ENCODE measurements at places on chromosomes 7 and 10.
A peak's percentile ranks its signal among the peaks of the same experiment; 100 is the strongest.

- DNase-seq, result no peak
Measured at GRCh38 chr10:88292185-88292514, 291.0 kb downstream of the RNLS start.

DNA sequence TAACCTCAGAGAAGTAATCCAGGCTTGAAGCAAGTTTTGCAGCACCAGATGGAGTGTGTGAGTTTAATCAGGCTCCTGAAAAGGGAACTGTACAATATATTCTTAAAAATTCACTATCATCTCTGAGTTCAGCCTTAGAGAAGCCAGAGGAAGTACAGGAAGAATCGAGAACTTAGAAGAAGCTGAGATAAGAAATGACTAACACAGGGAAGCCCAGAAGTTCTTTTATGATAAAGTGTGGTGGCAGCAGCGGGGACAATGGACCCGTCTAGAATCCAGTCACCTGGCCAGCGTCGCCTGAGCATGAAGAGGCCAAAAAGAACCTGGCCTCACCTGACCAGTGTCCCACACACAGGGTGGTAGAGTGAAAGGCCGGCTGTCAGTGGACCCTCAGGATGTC, 161.0 kb downstream of the USP6NL start:
- DNase-seq, result no peak

- DNase-seq, result no peak
Measured at GRCh38 chr7:103795107-103795506, 194.4 kb downstream of the RELN start.

GRCh38 chr10:88182601-88182930, 319.1 kb downstream of the PTEN start:
- no peak for DNase-seq

GRCh38 chr7:84912993-84913635, 273.7 kb downstream of the SEMA3D start:
- no peak for DNase-seq

DNA sequence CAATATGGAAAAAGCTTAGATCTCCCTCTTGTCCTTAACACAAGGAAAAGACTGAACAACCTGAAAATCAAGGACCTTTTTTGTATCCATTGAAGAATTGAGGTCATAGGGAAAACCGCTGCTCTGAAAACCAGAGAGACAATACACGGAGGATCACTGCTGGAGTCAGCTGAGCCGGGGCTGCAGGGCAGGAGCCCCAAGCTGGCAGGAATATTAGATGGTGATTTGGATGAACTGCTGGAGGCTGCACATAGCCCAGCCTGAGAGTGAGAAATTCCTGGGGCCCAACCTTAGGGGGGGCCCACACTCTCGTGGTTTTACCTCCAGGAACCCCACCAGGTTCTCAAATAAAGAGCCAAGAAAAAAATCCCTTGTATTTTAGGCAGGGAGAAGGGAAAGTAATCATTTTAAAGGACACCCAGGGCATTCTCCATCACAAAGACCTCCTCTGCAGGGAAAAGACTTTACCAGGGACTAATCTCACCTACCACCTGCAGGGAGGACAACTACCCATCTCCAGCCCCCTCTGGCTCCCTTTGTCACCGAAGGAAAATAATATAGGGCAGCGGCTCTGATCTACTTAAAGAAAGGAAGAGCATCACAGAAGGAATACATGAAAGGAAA, 55.4 kb upstream of the RNF32 start:
- no peak for DNase-seq

DNA sequence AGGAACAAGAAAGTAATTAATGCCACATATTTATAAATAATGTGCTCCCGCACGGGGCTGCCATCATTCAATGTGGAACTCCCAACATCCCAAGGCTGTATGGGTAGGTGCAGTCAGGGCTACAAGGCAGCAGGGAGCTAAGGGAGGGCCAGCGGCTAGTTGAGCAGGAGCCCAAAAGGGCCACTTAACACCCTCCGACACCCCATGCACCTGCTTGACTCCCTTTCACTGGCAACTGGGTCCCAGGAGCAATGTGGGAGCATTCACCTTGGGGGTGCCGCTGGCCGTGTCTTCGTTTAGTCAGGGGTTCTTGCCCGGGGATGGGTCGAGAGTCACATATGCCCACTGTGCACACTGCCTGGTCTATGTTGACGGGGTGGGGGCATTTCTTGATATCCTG, 27.9 kb downstream of the SCART1 start:
- no peak for DNase-seq

DNA sequence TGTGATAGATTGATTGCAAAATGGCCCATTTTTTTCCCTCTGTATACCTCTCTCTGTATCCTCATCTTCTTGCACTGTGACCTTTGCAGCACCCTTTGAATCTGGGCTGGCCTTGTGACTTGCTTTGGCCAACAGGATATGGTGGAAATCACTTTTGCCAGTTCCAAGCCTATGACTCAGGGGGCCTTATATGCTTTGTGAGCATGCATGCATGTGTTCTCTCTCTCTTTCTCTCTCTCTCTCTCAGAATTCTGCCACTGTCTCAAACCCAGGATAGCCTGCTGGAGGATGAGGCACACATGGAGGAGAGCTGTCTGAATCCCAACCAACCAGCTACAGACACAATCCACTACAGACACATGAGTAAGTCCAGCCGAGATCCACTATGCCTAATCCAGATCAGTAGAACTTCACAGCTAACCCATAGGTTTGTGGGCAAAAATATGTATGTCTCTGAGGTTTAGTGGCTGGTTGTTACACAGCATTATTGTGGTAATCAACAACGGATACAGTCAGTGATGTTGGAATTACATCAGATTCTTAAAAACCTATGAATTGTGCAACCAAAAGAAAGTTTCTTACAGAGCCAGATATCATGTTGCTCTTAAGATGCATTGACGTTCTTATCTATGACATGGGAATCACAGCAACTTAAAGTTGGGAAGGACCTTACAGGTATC, 41.8 kb upstream of the ABCB4 start:
- no peak for DNase-seq

DNA sequence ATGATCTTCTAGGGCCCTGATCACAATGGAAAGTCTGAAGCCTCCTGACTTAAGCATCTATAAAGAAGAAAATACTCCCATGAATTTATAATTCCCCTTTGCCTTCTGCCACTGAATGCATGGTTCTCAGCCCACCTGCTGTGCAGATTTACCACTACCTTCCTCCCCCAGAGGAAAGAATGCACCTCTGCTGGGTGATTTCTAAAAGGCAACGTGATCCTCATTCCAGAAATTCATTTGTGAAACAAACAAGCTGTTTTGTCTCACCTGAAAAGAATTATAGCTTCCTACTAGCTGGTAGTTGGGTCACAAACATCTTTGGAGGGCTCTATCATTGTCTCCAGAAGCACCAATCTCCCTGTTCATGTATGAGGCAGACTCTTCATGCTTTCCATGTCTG, 320.2 kb downstream of the CDC14C start:
- DNase-seq, result no peak

DNA sequence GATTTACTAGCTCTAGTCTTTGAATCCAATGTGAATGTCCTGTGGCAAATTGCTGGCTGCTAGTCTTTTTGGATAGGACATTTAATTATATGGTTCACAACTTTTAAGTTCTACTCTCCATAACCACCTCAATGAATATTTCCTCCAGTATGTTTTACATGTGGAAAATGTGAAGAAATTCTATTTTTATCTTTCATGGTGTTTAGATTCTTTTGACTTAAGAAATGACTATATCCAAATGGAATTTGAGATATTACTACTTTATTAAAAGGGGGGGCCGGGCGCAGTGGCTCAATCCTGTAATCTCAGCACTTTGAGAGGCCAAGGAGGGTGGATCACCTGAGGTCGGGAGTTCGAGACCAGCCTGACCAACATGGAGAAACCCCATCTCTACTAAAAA, 202.0 kb downstream of the ARL4A start:
- DNase-seq, result no peak

DNA sequence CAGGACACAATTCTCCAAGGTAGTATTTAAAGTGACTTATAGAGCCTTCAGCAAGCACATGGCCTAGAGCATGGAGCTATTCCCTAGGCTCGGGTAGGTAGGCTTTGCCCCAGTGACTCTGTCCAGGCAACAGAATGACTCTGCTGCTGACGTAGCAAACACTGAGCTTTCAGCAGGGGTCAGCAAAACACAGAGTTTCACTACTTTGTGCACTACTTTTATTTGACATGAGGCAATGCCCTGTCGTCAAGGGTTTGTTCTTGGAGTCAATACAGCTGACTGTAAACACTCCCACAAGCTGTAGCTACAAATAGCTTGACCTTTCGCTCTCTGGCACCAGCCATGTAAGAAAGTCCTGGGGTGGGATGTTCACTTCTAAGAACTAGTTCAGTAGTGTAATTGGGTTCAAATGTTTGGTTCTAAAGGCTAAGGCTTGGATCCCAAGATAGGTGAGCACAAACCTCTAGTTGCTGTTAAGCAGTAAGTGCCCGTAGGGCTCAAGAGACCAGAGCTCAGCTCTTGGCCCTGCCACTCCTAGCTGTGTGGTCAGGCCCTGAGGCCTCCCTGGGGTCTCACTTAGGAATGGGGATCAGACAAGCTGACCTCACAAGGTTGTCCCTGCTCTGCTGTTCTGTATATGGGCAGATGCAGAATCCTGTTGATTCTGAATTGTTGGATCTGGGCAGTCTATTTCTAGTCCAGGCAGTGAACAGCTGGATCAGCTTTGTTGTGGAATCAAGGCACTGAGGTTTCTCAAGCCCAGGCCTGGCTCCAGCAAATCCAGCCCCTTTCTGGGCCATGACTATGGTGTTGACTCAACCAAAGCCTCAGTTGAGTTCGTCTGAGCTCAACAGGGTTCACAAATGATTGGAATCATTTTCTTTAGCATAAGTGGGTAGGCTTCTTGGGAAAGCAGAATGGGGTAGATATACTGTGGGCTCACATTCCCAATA, 10.7 kb downstream of the NODAL start:
- no peak for DNase-seq

- DNase-seq, result no peak
Measured at GRCh38 chr7:47890125-47890524, 58.1 kb downstream of the PKD1L1 start.

GRCh38 chr7:32427769-32428291, 62.4 kb downstream of the LSM5 start:
- DNase-seq, result peak; percentile 50

GRCh38 chr10:97708976-97709946, 4.3 kb upstream of the MARVELD1 start:
- DNase-seq, result peak; percentile 48

GRCh38 chr7:139016931-139017511, 18.8 kb downstream of the ZC3HAV1L start:
- peak; percentile 58 for DNase-seq

DNA sequence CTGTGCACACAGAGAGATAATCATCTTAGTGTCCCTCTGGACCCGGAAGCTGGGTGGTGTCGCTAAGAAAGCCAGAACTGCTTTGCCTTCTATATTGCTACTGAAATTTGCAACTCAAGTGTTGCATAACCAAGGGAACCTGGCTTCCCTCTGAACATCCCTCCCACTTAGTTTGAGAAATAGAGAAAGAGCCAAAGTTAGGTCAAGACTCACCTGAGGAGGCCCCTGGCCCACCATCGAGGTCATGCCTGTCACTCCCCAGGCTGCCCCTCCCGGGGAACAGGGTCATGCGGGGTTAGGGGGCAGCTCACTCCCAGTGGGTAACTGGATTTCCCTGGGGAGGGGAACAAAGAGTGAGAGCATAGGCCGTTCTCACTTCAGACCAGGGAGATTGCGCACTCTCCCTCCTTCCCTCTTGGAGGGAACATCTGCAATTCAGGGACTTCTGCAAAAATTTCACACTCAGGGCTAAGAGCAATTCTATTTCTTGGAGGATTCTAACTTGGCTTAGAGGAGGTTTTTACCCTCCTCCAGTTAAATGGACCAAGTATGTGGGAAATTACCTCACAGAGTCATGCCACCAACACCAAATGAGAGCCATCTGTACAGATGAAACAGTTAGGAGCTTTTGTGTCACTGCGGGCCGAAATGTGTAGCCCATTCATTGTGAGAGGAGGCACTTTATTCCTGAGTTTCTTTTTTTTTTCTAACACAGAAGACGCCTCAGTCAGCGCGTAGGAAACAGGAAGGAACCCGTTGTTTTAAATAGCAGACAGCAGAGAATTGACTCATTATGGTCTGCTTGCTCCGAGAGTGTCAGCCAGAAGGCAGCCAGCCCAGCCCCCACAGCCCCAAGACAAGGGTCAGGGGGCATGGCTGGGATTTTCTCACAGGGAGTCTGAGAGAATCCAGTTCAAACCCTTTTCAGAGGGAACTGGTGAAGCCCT, 221.3 kb downstream of the ARHGAP12 start:
- DNase-seq, result peak; percentile 29

GRCh38 chr10:49484486-49485235, 54.3 kb downstream of the ERCC6 start:
- DNase-seq, result no peak

DNA sequence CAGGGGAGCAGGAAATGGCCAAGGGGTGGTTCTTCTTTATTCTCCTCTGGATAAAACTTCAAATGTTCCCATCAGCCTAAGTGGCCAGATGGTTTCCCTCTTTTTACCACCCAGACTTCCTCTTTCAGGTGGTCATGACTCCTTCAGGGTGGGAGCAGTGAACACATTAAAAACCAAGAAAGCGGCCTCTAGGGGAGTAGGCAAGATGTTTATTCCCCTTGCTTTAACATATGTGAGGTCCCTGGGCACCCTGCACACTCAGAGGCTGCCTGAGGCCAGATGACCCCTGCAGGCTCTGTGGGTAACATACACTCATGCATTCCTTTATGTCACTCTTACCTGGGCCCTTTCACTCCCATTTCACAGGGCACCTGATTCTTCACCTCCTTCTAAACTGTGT, 357.4 kb downstream of the ABCA13 start:
- DNase-seq, result no peak

GRCh38 chr10:124899151-124899550, 42.8 kb upstream of the ZRANB1 start:
- DNase-seq, result no peak

- no peak for DNase-seq
Measured at GRCh38 chr7:80480566-80480965, 31.3 kb downstream of the GNAT3 start.

DNA sequence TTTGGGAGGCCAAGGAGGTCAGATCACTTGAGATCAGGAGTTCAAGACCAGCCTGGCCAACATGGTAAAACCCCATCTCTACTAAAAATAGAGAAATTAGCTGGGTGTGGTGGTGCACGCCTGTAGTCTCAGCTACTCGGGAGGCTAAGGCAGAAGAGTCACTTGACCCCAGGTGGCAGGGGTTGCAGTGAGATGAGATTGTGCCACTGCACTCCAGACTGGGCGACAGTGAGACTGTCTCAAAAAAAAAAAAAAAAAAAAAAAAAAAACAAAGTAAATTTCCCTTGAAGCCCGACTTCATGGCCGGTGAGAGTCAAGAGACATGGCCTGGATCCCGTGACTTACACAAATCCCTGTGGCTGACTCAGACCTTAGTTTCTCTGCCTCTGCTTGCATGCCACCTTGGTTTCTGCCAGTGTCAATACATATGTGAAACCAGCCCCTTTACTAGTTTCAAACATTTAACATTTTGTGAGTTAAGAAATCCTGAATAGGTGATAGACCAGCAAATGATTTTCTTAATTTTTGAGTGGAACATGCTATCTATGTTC, 62.8 kb downstream of the ZEB1 start:
- no peak for DNase-seq

GRCh38 chr7:34090816-34091215, 185.5 kb downstream of the BMPER start:
- no peak for DNase-seq
